ENCODE measurements at places on chromosomes 6 and 20.

DNA sequence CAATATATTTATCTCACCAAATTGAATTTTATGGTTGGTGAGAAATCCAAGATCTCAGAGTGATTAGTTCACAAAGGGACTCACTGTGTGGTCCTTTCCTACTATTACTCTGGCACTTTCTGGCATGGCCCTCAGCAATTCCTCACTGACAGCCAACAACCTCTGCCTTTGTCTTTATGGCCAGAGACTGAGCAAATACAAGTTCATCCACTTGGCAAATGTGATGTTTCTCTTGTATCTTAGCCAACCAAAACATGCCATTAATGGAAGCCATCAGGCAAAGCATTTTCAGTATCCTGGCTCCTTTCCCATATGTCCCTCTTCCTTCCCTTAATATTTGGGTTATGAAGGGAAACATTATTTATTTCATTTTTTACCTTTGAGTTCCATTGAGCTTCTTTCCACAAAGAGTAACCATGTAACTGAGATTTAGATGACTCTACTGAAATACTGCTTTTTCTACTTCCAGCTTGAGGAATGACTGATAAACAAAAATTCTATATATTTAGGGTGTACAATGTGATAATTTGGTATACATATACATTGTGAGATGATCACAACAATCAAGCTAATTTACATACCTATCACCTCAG is 30.8 kb upstream of the SMLR1 start:
- no peak for DNase-seq

DNA sequence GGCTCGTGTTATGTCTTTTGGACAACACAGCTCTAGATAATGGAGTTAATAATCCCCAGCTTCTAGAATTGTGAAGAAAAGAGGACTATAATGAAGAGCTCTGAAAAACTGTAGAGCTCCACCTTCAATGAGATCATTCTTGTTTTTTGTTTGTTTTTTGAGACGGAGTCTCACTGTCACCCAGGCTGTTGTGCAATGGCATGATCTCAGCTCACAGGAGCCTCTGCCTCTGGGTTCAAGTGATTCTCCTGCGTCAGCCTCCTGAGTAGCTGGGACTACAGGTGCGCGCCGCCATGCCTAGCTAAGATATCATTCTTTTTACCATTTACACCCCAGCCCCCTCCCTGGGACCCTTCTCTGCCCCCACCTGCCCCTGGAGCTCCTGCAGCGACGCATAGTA is 36.6 kb downstream of the ERGIC3 start:
- DNase-seq = no peak

DNA sequence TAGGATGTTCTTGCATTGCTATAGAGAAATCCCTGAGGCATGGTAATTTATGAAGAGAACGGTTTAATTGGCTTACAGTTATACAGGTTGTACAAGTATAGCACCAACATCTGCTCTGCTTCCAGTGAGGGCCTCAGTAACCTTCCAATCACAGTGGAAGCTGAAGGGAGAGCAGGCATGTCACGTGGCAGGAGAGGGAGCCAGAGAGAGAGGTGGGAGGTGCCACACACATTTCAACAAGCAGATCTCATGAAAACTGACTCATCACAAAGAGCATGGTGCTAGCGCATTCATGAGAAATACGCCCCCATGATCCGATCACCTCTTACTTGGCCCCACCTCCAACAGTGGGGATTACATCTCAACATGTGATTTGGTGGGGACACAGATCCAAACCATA is 871.2 kb downstream of the TFAP2A start:
- no peak for DNase-seq

DNA sequence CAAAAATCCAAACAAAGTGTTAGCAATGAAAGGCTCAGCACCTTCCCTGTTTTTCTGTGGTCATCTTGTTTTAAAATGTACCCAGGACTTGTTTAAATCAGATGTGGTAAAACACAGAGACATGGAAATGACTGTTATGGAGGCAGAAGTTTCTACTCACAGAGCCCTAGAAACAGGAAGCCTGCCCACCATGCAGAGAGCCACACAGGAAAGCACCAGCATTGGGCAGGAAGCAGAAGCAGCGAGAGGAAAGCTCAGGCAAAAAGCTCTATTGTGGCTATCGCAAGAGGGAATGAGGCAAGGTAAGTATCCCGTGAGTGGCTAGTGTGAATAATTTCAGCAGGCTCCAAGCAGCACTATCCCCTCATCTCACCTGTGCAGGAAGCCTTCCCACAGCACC is 42.8 kb downstream of the GPR6 start:
- DNase-seq = no peak

- DNase-seq = no peak
Measured at GRCh38 chr6:142387997-142388815, 86.4 kb downstream of the ADGRG6 start.

GRCh38 chr6:154123155-154123956 is 84.3 kb downstream of the OPRM1 start:
- no peak for DNase-seq

- DNase-seq = no peak
Measured at GRCh38 chr6:7241160-7241559, 71.8 kb downstream of the SSR1 start.

DNA sequence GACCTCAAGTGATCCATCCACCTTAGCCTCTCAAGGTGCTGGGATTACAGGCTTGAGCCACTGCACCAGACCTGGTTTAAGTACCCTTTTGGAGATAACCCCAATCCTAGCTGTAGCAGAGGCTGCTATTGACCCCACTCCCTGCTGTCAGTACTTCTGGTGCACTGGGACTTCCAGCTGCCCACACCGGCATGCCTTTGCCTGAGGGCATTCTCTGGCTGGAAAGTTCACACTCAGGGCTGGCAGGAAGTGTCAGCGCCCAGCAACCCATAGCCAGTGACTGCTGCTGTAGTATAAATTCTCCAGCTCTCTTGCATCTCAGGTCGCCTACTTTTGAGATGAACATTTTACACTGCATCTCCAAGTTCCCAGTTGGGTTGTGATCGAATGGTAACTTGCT is 75.3 kb downstream of the UTRN start:
- no peak for DNase-seq

DNA sequence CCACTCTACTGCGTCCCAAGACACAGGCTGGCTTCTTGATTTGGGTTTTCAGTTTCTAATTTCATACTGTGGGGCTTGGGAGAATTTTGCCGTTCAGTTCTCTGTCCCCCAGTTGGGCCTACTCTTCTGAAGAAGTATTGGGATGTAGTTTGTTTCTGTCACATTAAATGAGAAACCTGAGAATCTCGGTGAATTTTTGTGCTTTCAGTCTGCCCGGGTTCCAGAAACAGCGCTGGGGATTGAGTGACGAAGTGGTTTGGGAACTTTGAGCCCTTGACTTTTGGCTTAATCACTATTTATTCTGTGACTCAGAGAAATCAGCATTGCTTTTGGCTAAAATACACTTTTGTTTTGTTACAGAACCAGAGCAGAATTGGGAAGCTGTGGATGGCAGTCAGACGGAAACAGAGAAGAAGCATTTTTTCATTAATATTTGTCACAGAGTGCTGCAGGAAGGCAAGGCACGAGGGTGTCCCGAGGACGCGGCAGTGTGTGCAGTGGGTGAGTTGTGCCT is 74.0 kb downstream of the IGF2R start:
- DNase-seq = no peak

- no peak for DNase-seq
Measured at GRCh38 chr6:138486249-138487101, 12.8 kb downstream of the NHSL1 start.

GRCh38 chr20:63074182-63074581 is 67.4 kb upstream of the BHLHE23 start:
- no peak for DNase-seq

GRCh38 chr20:2109425-2110210 is 8.0 kb downstream of the STK35 start:
- no peak for DNase-seq

DNA sequence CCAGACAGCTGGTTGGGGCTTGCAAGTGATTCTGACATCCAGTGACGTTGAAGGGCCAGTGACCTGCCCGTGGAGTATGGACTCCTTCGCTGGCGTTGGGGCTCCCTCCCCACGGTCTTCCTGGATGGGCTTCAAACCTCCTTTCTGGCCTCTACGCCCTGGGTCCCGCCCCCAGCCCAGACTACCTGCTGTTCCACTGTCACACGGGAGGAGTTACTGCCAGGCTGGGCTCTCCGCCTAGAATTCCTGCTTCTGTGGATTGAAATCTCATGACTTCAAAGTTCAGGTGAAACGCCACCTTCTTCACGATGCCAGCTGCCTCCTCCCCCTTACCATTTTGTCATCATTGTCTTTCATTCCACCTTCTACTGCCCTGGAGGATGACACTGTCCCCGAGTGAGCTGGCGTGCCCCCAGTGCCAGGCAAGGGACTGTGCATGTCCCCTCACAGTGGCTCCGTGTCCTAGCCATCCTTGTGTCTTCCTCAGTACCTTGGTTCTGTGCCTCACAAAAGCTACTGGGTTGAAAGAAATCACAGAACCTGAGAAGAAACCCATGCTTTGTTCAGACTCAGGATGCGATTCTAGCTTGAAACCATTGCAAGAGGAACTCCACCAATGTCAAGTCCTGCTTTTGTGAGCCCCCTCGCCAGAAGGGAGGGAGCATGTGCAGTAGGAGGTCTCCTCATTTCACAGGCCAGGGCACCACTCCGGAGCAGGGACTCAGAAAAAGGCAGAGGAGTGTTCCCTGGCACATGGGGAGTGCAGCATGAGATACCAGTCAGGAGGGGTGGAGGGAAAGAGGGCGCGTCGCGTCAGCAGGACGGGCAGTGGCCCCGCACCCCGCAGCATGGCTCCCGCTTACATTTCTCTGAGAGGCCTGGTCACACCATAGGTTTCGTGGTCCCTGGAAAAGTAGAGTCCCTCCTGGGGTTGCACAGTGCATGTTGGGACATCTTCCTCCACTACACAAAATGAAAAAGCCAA is 11.0 kb upstream of the IRF4 start:
- no peak for DNase-seq

- DNase-seq = no peak
Measured at GRCh38 chr6:76174722-76175121, 102.3 kb upstream of the IMPG1 start.

GRCh38 chr20:39398656-39399055 is 436.5 kb downstream of the DHX35 start:
- no peak for DNase-seq

DNA sequence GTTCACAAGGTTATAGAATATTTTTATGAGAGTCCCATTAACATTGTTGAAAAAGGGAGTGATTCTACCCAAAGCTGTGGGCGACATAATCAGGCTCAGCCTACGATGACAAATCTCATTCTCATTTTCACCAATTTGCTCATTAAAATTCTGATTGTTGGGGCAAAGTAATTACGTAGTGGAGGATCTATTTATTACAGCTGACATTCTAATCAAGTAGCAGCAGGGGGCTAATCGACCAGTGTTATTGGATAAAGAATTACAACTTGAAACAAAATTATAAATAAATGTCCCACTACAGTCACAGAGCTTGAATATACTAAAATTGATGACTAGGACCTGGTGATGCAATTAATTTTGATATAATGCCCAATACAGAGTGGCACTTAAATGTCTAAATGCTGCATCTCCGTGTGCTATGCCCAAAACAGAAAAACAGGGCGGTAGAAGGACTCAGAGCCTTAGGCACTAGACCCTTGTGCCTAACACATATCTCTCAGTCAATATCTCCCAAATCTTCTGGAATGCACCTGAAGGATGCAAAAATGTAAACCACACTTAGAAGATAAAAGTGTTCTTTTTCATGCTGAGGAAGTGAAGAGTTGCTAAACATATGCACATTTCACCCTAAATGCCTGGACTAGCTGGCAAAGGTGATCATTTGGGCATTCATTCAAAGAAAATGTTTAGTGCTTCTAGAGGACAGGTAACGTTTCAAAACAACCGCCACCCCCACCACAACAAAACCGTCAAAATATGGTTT is 88.3 kb downstream of the CD24 start:
- no peak for DNase-seq

DNA sequence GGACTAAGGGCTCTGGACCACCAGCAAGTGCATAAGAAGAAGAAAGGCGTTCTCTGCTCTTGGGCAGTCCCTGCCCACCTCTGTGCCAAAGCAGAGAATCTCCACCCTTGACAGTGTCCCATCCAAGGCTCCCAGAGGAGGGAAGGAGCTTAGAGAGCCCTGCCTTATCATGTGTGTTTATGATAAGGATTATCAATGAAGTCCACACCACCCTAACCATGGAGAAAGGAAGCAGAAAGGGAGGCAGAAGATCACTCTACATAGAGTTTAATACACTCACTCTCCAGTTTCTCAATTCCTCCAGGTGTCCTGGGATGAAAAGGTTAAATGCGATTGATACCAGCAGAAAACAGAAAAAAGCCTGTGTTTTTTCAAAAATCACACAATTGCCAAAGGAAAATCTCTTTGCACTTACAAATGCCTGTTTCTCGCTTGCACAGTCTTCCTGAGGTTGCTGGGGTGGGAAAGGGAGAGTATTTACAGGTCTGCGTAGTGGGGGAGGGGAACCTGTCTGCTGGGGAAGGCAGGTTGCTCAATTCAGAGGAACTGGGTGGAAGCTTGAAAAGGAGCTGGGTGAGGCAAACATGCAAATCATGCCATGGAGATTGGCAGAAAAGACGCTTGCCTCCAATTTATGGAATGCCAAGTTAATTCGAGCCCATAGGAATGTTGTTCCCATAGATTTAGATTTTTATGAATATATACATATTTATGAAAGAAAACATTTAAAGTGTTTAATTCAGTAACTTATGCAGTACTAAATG is 104.0 kb downstream of the EYA2 start:
- no peak for DNase-seq

GRCh38 chr6:151772446-151772845 is 35.0 kb upstream of the ESR1 start:
- DNase-seq = no peak

DNA sequence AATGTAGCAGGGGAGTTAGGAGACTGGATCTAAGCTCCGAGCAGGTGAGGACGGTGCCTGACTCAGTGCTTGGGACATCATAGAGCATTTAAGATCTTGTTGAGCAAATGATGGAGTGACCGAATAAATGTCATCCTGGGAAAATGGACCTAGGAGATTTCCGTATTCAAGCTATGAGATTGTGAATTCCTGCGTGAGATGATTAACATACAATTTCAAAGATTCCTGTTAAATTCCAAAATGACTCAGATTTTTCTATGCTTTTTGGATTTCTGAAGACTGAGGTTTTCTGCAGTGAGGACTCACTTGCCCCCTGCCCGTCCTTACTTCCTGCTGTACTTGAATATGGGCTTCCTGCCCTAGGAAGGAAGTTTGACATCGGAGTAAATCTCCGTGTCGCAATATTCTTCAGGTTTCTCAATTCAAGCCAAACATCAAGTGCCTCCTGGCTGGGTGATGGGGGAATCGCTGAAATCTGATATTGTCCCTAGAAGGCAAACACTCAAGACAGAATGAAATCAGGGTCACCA is 5.2 kb downstream of the SYTL3 start:
- DNase-seq = no peak

DNA sequence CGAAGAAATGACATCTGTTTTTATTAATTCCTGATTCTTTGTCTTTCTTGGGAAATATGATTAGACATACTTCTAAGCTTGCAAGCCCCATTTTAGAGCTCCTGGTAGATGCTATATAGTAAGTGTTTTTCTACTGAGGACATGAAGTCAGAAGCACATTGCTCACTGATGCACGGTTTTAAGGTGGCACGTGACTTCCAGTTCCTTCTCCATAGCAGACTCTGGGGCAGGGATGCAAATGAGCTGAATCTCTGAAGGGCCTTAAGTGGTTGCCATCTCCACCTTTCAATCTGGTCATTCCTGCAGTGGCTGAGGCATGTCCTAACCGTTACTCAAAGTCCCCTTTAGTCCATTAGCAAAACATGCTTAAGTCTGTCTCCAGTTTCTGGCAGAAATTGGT is 421.2 kb upstream of the HTR1E start:
- DNase-seq = no peak

Measured in activated CD4-positive, alpha-beta T cell treated with anti-CD3 and anti-CD28 coated beads for 1 hour (primary cell).